ENCODE measurements at places on chromosomes 5 and 9.

GRCh38 chr5:145944328-145944727 lies 8.0 kb downstream of the SH3RF2 start:
- DNase-seq = no peak

DNA sequence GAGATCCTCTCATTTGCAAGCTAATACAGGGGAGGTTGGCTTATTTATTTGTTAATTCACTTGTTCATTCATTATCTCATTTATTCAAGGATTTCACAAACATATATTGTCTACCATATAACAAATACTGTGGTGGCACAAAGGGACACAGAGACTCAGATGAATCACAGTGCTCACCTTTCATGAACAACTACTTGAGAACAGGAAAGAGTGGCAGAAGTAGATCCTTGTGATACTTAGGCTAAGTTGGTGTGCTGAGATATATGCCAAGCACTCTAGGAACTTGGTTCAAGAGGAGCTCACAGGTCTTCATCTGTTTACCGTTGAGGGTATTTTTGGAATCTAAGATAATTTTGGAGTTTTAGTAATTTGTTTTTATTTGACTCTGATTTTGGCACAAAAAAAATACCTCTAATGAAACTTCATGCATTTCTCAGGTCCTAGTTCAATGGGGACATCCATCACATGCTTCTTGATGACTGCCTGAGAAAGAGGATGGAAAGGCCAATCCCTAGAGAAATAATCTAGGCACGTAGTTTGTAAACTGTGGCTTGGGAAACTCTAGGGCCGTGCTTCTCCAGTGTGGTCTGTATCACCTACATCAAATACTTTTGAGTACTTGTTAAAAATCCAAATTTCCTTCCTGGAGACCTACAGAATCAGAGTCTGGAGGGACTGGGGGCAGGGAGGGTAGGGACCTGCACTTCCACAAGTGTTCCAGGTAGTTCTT lies 113.3 kb downstream of the OSTF1 start:
- DNase-seq = no peak

- no peak for DNase-seq
These were observed 115.1 kb upstream of the LPCAT1 start for GRCh38 chr5:1638658-1639400.

DNA sequence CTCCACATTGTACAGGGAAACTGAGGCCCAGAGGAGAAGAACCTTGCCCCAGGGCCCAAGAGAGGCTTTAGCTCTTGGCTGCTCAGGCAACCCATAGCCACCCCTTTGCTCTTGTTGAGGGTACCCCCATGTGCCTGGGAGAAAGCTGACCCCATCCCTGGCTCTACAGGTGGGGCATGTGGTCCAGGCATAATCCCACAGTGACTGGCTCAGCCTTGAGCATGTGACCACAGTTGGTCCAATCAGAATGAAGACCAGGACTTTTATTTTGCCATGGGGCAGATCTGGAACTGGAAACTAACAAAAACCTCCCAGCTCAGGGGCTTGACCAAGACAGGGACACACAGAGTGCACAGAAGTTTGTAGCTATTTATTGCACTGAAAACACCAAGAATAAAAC lies 29.3 kb downstream of the SLC6A7 start:
- no peak for DNase-seq

- DNase-seq = no peak
These were observed 27.2 kb downstream of the MAML1 start for GRCh38 chr5:179759581-179760551.

DNA sequence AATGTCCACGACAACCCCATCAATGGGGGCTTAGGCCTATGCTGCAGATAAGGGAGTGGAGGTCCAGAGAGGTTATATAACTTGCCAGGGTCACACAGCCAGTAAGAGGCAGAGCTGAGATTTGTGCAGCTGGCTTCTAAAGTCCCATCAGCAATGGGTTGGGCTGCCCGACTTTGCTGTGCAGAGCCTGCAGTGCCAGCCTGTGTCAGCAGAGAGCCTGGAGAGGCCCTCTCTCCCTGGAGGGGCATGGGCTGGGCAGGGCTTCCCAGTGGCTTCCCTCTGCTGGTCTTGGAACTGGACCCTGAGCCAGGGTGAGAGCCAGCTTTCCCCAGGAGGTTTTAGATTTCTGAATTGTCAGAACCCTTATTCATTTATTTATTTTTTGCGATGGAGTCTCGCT lies 77.2 kb upstream of the RAPGEF1 start:
- DNase-seq = no peak

GRCh38 chr5:11390291-11390767 lies 513.9 kb downstream of the CTNND2 start:
- DNase-seq = no peak

- no peak for DNase-seq
These were observed 50.7 kb downstream of the ITGA2 start for GRCh38 chr5:53039855-53040254.

DNA sequence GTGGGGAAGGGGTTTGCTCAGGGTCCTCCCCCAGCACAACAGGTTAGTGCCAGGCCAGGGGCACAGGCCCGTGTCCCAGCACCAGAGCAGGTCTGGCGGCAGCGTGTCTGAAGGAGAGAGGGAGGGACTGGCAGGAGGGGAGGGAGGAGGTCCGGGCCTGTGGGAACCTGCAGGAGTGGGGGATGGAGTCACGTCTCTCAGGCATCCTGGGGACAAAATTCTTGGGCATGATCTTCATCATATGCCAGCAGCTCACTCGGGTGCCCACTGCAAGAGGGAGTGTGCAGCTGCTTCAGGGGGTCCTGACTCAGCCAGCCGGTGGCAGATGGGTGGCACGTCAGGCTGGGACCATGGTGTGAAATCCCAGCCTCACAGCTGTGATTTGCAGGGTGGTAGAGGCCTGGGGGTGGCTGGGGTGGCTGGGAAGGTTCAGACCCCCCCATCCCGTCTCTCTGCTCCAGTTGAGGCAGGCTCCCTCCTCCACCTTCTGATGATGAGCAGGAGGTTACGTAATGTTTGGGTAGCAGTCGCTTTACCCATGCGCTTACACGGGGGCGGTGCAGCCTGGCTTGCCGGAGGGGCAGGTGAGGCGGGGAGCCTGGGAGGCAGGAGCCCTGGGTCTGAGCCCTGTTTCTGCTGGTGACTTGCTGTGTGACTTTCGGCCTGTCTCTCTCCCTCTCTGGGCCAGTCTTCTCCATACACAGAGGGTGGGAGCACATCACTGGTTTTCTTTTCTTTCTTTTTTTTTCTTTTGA lies 40.5 kb downstream of the NCS1 start:
- no peak for DNase-seq

DNA sequence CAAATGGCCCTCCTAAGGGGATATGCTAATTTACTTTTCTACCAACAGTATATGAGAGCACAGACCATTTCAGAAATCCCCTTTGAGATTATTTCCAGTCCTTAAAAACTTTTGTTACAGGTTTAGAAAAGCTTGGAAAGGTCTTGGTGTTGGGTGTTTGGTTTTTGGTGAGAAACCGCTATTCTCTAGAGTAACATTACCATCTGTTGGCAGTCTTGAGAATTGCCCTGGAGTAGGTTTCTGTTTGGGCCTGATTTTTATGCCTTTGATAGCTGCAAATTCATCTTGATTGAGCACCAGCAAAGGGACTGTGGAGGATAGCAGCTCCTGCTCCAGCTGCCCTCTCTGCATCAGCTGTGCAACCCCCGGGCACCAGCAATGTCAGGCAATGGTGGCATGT lies 8.0 kb downstream of the NUDT2 start:
- DNase-seq = no peak

DNA sequence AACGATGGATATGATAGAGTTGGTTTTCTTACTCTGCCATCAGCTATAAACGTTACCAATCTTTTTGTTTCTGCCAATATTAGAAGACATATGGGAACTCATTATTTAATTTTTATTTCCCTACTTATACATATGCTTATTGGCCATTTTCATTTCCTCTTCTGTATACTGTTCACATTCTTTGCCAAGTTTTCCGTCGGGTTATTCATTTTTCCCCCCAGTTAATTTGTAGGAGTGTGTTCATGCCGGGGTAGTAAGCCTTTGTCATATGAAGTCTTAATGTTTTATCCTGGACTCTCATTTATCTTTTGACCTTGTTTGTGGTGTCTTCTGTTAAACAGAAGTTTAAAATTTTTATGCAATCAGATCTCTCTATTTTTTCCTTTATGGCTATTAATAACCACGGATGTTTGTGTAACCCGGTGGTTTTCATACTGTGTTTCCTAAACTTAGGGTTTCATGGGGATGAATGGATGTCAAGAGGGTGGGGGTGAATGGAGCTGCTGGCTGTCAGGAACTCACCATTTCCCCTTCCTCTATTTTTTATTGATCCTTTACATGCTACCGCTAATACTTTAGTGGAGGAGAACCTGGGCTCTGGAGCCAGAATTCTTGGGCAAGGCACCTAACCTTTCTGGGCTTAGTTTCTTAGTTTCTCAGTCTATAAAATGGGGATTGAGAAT lies 42.5 kb upstream of the PPARGC1B start:
- DNase-seq = no peak

GRCh38 chr9:112135706-112136105 lies 39.4 kb downstream of the SUSD1 start:
- DNase-seq = no peak

DNA sequence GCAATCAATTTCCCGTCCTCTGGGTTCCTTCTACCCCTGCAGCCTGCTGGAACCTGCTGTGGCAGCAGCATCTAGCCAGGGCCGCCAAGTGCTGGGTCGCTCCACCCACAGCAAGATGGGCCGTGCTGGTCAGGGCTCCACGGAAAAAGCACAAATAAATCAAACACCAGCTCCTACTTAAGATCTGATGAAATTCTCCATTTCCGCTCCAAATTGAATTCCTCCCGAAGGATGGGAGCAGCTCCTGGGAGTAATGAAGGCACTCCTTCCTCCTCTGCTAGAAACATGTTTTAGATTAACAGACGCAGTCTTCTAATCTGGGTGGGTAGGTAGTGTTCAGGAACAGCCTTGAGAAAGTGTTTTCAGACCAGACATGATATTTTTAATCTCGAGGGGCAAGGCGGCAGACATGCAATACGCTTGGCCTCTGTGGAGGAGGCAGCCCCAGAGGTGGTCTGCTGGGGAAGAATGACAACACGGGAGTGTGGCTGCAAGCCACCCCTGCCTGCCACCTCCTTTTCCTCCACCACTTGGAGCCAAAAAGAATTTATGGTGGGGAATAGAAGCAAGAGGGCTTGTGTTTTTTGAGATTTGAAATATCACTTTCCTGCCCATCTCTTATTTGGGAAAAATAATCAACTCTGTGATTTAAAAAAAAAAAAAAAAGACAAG lies 194.1 kb downstream of the AOPEP start:
- DNase-seq = no peak

DNA sequence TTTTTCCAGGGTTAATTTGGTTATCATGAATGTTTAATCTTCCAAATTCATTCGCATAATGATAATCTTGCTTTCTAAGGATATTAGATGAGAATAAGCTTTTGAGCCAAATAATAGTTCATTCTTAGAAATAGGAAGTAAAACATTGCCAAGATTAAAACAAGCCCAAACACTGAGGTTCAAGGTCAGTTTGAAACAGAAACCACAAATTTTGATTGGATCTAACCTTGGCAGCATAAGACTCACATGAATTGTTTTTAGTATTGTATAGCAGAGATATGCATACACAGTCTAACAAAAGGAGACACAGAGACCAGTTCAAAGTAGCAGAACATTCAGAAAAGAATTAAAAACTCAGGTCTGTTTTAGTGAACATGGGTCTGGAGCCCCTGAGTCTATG lies 43.4 kb upstream of the VCAN start:
- no peak for DNase-seq

- DNase-seq = no peak
These were observed 161.5 kb upstream of the KIF2A start for GRCh38 chr5:62144401-62145022.

DNA sequence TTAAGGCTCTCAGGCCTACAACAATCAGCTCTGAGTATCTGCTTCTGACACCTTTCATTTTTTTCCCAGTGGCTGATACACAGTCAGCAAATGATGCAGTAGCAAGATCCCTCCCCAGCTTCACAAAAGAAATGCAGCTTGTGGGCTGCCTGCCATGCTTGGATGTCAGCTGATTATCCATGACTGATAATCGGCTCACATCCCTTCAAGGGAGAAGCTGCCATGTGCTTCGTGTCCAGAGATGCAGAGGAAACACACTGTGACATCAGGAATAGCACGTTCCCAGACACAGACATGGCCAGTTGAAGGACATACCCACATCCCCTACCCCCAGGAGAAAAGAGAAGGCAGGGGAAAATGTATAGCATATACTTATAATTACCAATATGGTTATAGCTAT lies 27.9 kb downstream of the TMEM215 start:
- no peak for DNase-seq

GRCh38 chr5:11780641-11781345 lies 123.5 kb downstream of the CTNND2 start:
- no peak for DNase-seq

DNA sequence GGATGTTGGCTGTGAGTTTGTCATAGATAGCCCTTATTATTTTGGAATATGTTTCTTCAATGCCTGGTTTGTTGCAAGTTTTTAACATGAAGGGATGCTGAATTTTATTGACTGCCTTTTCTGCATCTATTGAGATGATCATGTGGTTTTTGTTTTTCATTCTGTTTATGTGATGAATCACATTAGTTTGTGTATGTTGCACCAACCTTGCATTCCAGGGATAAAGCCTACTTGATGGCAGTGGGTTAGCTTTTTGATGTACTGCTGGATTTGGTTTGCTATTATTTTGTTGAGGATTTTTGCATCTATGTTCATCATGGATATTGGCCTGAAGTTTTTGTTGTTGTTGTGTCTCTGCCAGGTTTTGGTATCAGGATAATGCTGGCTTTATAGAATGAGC lies 225.6 kb downstream of the PCSK1 start:
- DNase-seq = no peak

DNA sequence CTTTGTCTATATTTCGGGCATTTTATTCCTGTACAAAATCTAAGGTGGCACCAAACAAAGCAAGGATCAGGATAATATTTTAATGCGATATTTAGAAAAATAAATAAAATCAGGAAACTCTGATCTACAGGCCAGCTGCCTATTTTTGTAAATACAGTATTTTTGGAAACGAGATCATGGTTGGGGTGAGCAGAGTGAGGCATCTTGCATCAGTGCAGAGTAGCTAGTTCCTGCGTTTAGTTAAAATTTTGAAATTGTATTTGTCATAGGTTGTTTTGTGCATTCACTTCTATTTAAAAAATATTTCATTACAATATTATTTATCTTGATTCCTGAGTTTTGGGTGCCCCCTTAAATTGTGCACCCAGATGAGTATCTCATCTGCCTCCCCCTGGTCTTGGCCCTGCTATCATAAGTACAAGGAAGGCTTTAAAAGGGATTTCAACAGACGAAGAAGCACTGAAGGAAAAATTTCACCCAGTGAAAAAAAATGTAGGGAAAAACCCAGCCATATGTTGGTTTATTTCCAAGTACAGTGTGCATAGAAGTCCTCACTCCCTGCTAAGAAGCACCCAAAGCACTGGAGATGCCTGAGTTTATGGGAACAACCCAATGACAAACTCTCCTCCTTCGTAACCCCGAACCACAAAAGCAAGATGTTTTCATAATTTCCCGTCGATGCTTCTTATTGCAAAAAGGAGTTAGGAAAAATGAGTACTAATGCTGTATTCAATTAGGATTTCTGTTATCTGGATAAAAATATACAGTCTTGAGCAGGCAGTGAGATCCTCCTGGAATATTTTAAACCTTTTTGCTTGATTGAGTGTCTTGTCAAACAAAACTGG lies 304.7 kb upstream of the CLINT1 start:
- no peak for DNase-seq

- no peak for DNase-seq
These were observed 6.3 kb downstream of the NOXA1 start for GRCh38 chr9:137429546-137429890.
